ENCODE measurements at places on chromosomes 11 and 22.

- no peak for DNase-seq
These were observed 8.3 kb downstream of the TBC1D22A start for GRCh38 chr22:46770726-46771125.

DNA sequence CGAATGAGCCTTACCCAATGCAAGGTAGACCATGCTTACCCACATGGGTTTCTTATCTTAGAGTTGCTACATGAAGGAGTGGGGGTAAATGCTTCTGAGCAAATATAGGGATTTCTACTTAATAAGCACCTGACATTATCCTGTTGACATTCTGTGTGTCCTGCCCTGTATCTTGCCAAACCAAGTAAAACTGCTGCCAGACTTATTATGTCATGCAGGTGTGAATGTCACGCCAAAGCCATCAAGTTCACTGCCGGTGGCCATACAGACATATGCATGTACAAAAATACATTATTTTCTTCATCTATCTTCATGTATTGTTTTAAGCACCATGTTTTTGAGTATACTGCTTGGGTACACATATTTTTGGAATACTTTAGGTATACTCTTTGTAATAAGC, 70.2 kb downstream of the NOX4 start:
- DNase-seq = no peak

GRCh38 chr11:83639995-83640758, 354.0 kb upstream of the CCDC90B start:
- DNase-seq = no peak

GRCh38 chr11:94769880-94770279, 1.7 kb downstream of the AMOTL1 start:
- no peak for DNase-seq

- no peak for DNase-seq
These were observed 120.4 kb upstream of the RAG2 start for GRCh38 chr11:36718451-36718850.

- DNase-seq = no peak
These were observed 31.1 kb downstream of the MRGPRX4 start for GRCh38 chr11:18203723-18204122.

- no peak for DNase-seq
These were observed 103.4 kb upstream of the SEZ6L start for GRCh38 chr22:26065847-26066246.

DNA sequence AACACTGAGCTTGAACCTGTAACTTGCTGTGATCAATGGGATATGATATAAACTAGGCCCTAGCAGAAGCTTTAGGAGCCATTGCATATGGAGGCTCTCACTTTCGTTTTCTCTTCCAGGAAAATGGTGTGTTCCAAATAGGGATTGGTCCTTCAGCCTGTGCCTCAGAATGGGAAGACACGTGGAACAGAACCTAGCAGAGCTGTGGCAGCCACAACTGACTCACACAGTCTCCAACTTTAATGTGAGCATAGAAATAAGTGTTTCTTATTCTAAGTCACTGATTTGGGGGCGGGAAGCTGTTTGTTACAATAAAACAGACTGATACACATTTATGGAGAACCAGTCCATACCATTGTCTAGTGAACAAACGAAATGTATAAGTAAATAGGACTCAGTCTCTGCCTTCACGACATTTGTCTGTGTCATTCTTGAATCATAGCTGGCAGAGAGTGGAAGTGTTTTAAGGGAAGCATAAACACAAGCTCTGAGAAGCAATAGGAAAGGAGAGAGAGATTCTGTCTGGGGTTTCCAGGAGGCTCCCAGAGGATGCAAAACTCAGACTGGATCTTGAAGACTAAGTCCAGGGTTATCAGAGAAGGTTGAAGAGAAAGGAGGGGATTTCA, 97.3 kb downstream of the GALNT18 start:
- DNase-seq = no peak

DNA sequence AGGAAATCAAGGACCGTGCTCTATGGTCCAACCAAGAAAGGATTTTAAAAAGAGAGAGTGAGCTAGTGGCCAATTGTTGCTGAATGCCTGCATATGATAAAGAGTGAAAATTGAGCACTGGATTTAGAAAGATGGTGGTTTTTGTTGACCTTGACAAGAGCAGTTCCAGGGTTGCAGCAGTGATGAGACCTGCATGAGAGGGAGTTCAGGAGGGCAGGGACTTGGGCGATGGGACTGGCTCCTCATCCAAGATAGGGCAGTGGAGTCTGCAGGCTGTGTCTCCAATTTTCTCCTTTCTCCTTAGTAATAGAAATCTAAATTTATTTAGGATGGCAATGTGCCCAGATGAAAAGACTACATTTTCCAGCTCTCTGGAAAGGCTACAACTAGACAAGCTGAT, 94.0 kb upstream of the B3GAT1 start:
- DNase-seq = no peak

DNA sequence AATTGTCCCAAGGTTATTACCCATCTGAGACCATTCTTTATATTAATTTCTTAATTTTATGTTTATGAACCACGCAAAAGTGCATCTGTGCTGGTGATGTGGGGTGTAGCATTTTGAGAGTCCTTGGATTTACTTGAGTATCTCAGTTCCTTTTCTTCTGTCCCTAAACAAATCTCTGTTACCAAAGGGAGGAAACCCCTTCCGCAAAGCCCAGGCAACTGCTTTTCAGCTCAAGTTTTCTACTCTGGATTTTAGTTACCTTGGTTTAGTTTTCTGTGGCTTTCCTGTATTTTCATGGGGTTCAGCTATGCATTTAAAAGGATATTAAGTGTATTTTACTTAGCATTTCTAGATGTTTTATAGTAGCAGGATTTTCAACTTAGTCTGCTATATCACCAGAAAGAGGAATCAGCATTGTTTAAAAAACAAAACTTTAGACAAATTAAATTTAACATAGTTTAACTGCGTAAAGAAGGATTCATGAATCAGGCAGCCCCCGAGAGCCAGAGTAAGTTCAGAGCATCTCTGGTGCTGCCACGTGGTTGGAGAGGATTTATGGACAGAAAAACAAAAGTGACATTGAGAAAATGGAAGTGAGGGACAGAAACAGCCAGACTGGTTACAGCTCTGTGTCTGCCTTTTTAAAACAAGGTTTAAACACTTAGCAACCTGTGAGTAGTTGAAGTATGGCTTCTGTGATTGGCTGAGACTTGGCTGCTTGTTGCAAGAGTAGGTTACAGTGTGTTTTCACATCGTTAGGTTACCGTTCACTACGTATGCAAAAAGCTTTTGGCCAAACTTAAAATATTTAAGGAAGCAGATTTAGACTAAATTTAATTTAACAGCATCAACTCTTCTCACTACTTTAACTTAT, 9.6 kb downstream of the ADM start:
- no peak for DNase-seq

GRCh38 chr11:45563810-45564209, 101.6 kb downstream of the CHST1 start:
- no peak for DNase-seq

- DNase-seq = no peak
These were observed 815 bp downstream of the EHD1 start for GRCh38 chr11:64877390-64878222.

DNA sequence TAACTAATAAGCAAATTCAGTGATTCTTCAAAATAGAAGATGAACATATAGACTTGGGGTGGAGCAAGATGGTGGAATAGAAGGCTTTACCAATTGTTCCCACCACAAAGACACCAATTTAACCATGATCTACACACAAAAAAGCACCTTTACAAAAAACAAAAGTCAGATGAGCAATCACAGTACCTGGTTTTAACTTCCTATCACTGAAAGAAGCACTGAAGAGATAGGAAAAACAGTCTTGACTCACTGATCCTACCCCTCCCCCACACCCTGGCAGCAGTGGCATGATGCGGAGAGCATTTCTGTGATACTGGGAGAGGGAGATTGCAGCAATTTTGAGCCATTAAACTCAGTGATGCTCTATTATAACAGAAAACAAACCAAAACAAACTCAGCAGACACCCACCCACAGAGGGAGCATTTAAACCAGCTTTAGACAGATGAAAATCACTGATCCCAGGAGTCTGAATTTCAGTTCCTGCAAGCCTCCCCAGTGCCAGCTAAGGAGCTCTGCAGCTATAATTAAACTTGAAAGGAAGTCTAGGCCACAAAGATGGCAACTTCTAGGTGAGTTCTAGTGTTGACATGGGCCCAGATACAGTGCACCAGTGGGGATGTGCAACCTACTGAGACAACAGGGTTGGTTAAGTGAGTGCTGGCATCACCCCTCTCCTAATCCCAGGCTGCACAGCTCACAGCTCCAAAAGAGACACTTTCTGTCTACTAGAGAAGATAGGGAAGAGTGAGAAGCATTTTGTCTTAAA, 161.8 kb upstream of the GRIA4 start:
- DNase-seq = no peak

DNA sequence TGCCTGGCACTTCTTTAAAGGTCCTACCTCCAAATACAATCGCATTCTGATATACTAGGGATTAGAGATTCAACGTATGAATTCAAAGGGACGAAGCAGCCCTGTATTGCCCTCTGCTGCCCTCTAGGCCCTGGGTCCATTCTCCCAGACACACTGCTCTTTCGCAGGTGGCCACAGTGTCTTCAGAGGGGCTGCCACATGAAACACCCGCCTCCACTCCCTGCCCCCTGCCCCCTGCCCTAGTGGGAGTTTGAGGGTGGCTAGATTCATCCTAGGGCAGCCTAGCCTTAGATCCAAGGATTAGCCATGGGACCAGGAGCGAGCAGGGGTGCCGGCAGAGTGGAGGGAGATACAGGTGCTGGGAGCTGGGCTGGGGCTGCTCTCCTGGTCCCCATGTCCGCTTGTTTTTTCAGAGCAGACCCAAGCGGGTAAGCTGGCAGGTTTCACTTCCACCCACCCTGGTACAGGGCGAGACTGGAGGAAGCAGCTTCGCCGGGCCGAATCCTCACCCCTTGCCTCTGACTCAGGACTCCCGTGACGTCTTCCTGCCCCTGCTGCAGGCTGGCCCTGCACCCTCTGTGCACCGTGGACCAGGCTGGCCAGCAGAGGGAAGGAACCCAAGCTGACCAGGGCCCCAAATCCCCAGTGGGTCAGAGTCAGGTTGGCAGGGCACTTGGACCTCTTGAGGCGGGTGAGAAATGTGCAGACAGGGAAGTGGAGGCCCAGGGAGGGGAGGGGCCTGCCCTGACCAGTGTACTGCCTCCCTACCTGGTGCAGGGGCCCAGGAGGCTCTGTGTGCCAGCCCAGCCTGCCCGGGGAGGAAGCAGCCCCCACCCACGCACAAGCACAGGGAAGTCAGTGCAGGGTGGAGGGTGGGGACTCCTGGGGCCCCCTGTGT, 28.4 kb upstream of the HMOX1 start:
- DNase-seq = peak; percentile 86

DNA sequence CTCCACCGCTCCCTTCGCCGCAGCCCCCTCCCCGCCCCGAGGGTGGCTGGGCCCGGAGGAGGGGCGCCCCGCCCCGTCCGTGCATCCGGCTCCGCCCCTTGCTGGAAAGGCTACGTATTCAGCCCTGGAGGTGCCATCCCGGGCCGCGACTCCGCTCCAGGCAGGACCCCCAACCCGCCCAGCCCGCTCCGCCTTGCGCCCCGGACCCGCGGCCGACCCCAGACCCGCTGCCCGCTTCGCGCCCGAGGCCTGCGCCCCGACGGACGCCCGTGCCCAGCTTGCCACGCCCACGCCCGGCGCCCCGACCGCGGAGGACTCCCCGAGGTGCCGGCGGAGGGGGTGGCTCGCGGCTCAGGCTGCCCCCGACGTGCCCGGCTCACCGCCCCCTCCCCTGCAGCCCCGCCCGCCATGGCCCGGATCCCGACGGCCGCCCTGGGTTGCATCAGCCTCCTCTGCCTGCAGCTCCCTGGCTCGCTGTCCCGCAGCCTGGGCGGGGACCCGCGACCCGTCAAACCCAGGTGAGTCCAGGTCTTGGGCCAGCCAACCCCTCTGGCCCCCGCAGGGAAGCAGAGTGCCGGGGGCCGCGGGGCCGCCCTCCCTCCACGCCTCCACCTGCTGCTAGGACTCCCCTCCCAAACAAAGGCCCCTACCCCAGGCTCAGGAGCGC, at the start of gene ADM2:
Gene ADM2 (plus strand): TSS at position 104 of the 667 bp plus-strand sequence. CDS start 305 bp downstream, at position 409.
- DNase-seq = no peak

DNA sequence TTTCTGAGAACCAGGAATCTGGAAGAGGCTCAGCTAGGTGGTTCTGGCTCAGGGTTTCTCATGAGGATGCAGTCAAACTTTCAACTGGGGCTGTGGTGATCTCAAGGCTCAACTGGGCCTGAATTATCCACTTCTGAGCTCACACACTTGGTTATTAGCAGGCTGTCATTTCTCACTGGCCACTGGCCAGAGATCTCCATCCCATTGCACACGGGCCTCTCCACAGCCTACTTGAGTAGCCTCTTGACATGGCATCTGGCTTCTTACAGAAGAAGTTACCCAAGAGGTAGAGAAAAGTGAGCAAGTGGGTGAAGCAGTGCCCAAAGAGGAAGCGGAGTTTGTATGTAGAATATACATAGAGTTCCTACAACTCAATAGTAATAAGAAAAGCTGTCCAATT, 16.0 kb downstream of the CALCA start:
- DNase-seq = no peak

DNA sequence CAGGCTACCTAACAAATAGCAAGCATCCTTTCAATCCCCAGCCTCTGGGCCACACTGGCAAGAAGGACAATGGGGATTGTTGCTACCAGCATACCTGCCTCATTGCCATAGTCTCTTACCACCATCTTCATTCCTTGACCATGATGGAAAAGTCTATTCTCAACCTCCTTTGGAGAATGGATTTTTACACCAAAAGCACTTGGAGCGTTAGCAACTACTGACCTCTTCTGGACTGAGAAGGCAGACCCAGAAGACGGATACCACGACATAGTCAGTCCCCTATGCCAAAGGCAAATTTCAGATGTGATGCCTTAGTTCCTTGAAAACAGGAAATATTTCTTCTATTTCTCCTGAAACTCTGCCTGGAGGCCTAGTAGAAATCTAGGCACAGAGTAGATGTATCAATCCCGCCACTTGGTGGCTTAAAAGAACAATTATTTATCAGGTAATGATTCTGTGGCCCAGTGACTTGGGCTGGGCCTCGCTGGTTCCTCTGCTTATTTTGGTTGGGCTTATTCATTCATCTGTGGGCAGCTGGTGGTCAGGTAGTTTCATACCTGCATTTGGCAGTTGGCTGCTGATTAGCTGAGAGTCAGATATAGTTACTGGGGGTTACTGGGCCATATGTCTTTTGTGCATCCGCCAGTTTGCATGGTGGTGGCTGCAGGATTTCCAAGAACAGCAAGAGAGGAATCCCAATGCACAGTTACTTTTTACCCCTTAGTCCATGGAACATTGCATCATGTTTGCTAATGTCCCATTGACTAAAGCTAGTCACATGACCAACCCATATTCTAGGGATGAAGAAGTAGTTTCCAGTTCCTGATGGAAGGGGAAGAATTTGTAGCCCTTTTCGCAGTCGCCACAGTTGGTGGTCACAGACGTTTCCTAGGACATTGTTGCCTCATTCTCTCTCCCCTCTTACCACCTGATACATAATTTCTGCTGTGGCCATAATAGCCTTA, 75.2 kb downstream of the DHCR7 start:
- DNase-seq = no peak

- DNase-seq = no peak
These were observed 18.6 kb downstream of the LRRC10B start for GRCh38 chr11:61526956-61527731.

GRCh38 chr11:114036958-114037357, 22.6 kb upstream of the ZBTB16 start:
- DNase-seq = no peak
